Ascending aorta (tissue), 2 donors: ENCODE measurements at places on chromosomes 5 and 9.

- H3K36me3 ChIP-seq: no peaks in the 10 kb centered on the region
- no peaks in the 10 kb centered on the region for H3K4me1 ChIP-seq
- H3K4me3 ChIP-seq: no peak overlapping the region
- no peak overlapping the region for H3K27ac ChIP-seq
Measured at GRCh38 chr5:78016863-78017529, 240.9 kb upstream of the TBCA start.

DNA sequence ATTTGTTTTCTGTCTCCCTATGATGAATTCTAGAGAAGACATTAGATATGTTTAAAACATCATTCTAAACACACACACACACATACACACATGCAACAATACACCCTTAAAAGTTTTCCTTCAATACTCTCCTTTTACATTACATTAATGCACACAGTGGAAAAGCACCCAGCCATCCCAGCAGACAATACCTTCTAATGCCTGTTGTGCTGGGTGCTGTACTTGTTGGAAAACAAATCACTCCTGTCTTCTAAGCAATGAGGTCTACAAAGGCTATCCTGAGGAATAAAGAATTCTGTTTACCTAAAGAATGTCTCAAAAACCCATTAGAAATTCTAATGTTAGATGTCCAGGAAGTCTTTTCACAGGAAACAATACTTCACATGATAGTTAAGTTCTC is 259.1 kb upstream of the PPP1R2B start:
- H3K4me1 ChIP-seq: peaks cover 3% of the 10 kb centered on the region
- no peak for DNase-seq
- H3K4me3 ChIP-seq: no peak overlapping the region
- H3K27ac ChIP-seq: no peak overlapping the region

- H3K27ac ChIP-seq: no peak overlapping the region
- no peak overlapping the region for H3K4me3 ChIP-seq
- H3K27me3 ChIP-seq: no peaks in the 10 kb centered on the region
- H3K4me1 ChIP-seq: no peaks in the 10 kb centered on the region
- DNase-seq: no peak
- no peaks in the 10 kb centered on the region for H3K36me3 ChIP-seq
Measured at GRCh38 chr5:80917631-80918030, 42.5 kb upstream of the RASGRF2 start.

- no peak overlapping the region for H3K27ac ChIP-seq
- H3K36me3 ChIP-seq: no peaks in the 10 kb centered on the region
- no peaks in the 10 kb centered on the region for H3K27me3 ChIP-seq
- H3K4me1 ChIP-seq: no peaks in the 10 kb centered on the region
- DNase-seq: no peak
Measured at GRCh38 chr5:118144540-118144939, 843.8 kb downstream of the DTWD2 start.

DNA sequence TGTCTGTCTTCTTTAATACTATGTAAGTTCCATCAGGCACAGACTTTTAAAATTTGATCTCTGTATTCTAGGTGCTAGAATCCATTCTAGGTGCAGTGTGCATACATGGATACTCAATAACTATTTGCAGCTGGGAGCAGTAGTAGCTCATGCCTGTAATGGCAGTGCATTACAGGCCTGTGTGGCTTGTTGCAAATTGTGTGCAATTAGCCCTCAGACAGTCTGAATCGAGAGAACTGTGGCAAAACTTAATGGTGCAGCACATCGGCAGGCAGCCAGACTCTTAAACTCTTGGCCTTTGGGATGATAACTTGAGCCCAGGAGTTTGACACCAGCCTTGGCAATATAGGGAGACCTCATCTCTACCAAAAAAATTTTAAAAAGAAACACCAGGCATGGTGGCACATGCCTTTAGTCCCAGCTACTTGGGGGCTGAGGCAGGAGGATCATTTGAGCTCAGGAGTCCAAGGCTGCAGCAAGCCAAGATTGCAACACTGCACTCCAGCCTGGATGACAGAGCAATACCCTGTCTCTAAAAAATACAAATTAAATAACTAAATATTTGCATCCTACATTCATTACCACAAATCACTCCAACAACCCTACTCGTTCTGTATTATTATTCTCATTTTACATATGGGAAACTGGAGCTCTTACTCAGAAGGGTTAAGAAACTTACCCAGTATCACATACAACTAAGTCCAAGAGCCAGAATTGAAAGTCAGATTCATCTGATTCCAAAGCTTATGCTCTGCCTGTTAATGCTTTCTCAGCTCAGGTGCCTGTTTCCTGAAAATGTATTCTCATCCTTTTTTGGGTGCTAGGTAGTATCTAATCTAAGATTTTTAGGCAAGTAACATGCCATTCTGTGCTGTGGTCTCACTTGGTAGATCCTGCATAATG is 30.1 kb downstream of the PRKACG start:
- no peak overlapping the region for H3K4me3 ChIP-seq
- no peak overlapping the region for H3K27ac ChIP-seq
- H3K27me3 ChIP-seq: no peaks in the 10 kb centered on the region

DNA sequence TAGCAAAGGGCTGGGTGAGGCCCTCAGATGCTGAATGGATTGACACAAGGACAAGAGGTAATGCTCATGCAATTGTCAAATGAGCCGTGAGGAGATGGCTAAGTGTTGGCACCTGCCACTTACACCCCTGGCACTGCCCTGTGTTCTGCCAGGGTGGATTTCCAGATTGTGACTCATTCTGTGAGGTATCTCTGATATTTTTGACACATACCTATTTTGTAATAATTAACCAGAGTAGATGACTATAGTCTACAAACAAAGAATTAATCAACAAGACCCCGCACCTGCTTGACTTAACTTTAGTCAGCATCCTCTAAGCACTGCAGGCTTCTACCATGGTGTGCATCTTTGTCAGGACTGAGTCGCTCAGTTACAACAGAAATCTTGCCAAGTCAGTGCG is 200.8 kb downstream of the DIRAS2 start:
- no peaks in the 10 kb centered on the region for H3K4me1 ChIP-seq
- H3K4me3 ChIP-seq: no peak overlapping the region
- no peaks in the 10 kb centered on the region for H3K27me3 ChIP-seq
- DNase-seq: no peak

- no peaks in the 10 kb centered on the region for H3K36me3 ChIP-seq
- H3K27me3 ChIP-seq: no peaks in the 10 kb centered on the region
- DNase-seq: no peak
- H3K4me3 ChIP-seq: no peak overlapping the region
Measured at GRCh38 chr9:134258828-134259546, 67.3 kb upstream of the RXRA start.

DNA sequence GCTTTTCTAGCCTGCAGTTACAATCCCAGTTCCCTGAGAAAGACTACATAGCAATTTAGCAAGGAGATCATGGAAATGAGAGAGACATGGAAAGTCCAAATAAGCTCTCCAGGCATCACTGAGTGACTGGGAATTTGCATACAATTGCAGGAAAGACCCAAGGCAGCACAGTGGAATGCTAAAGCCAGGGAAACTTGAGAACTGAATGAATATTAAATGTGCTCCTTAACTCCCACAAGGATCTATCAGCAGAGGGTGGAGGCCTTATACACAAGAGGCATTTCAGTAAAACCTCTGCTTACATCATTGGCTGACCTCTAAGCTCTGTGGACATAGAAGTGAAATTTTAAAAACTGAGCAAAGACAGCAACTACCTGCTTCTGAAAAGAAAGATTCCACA is 355.6 kb upstream of the DAB2 start:
- H3K36me3 ChIP-seq: no peaks in the 10 kb centered on the region
- H3K27ac ChIP-seq: no peak overlapping the region

DNA sequence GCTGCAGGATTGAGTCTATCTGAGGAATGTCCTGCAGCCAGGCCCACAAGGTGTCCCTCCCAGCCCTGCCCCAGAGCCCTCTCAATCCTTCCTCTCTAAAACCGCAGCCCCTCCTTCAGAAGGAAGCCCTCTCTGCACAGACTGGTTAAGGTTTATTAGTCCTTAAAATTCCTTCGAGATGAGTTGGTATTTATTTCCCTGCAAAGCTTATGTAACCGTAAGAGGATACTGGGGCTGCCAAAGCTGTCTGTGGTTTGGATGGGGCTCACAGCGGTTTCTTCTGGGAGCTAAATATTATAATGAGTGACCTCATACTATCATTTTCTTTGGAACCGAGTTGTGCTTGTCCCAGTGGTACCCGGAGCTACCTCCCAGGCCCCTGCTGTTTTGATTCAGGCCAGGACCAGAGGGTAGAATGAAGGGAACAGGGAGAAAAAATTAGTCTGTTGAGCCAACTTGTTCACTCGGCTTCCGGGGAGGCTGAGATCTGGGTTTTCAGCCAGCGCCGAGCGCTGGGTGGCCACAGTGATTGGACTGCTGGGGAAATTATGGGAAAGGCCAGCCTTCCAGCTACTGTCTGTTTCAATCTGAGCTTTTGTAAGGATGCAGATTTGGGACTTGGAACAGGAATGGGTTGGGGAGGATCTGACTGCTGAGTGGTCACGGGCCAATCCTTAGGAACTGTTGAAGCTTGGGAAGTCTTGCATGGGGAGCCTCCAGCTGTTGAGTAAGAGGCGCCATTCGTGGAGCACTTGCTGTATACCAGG is 107.5 kb downstream of the NDFIP1 start:
- no peaks in the 10 kb centered on the region for H3K27me3 ChIP-seq
- H3K4me1 ChIP-seq: peaks cover 13% of the 10 kb centered on the region
- H3K36me3 ChIP-seq: no peaks in the 10 kb centered on the region
- H3K4me3 ChIP-seq: peak overlapping the region; percentile 4
- DNase-seq: peak; percentile 92

- H3K4me3 ChIP-seq: no peak overlapping the region
- no peaks in the 10 kb centered on the region for H3K27me3 ChIP-seq
- no peak overlapping the region for H3K27ac ChIP-seq
- no peaks in the 10 kb centered on the region for H3K36me3 ChIP-seq
- no peak for DNase-seq
Measured at GRCh38 chr5:157308836-157309465, 43.0 kb downstream of the CYFIP2 start.

- no peak within 1 kb of the TSS for H3K27ac ChIP-seq
- H3K36me3 ChIP-seq: no peaks in the 10 kb centered on the region
- H3K27me3 ChIP-seq: no peaks in the 10 kb centered on the region
- H3K4me3 ChIP-seq: no peak within 1 kb of the TSS
- H3K4me1 ChIP-seq: no peaks in the 10 kb centered on the region
- DNase-seq: no peak
Measured at GRCh38 chr5:39219437-39219836, at the start of gene FYB1. Gene FYB1, minus strand, starts transcription at chr5:39219563. Its CDS starts 16,603 bp downstream, at chr5:39202960.

GRCh38 chr5:73705364-73705763 is 79.4 kb downstream of the ARHGEF28 start:
- H3K4me1 ChIP-seq: peaks cover 10% of the 10 kb centered on the region
- H3K27me3 ChIP-seq: no peaks in the 10 kb centered on the region
- no peak overlapping the region for H3K27ac ChIP-seq
- H3K4me3 ChIP-seq: no peak overlapping the region
- DNase-seq: no peak
- no peaks in the 10 kb centered on the region for H3K36me3 ChIP-seq

DNA sequence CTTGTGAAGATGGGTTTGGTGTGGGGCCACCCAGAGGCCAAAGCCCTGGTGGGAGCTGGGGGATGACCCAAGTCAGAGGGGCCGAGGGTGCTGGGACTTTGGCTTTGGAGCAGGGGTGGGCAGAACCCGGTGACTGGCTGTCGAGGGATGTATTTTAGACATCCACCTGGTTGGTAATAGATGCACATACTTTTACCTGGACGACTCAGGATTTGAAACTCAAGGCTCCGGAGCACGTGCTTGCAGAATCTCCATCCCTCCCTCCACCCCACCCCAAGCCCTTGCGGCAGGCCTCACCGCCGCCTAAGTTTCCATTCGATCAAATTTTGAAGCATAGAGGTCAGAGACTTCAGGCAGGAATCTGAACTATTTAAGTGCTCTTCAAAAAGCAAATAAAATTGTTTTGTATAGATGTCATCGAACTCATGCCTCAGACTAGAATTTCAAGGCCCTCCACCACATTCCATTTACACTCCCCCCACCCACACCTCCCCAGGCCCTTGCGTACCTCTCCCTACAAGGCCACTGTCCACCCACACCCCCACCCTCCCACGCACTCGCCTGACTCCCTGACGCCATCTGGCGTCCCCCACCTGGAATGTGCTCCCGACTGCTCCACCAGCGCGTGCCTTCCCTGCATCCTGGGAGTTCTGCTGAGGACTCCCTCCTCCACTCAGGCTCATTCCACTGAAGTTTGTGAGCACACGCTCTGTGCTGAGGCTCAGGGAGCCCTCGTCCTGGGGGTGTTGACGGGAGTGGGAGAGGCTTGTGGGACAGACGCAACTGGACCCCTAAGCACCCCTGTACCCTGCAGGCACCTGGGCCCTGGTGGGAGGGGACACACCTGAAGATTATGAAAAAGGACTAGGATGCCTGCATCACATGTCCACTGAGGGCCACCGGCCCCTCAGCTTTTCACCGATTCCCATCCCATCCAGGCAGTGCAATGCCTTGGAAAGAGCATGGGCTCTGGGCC is 56.4 kb upstream of the RPL26L1 start:
- peaks cover 43% of the 10 kb centered on the region for H3K4me1 ChIP-seq
- H3K27ac ChIP-seq: peak overlapping the region; percentile 97

- no peak for DNase-seq
- no peaks in the 10 kb centered on the region for H3K36me3 ChIP-seq
- no peaks in the 10 kb centered on the region for H3K27me3 ChIP-seq
- no peak overlapping the region for H3K4me3 ChIP-seq
- H3K4me1 ChIP-seq: no peaks in the 10 kb centered on the region
Measured at GRCh38 chr5:171808453-171808852, 22.8 kb downstream of the SMIM23 start.

DNA sequence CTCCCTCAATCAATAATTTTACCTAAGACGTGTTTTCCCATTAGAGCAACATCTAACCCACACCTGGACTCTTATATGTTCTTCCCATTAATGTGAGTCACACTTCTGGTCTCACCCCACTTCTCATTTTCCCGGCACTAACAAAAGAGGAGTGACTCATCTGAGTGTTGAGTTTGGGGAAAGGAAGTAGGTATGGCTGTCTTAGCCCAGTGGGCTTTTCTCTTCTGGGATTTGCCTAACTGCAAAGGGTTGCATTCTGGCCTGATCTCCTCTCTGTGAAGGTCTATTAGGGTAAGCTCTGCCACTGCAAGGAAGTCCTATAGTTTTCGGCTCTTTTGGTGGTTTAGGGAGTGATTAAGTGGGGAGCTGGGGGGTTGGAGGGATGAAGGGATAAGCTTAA is 195.6 kb downstream of the KIAA0825 start:
- no peaks in the 10 kb centered on the region for H3K27me3 ChIP-seq
- H3K36me3 ChIP-seq: no peaks in the 10 kb centered on the region
- no peak for DNase-seq

DNA sequence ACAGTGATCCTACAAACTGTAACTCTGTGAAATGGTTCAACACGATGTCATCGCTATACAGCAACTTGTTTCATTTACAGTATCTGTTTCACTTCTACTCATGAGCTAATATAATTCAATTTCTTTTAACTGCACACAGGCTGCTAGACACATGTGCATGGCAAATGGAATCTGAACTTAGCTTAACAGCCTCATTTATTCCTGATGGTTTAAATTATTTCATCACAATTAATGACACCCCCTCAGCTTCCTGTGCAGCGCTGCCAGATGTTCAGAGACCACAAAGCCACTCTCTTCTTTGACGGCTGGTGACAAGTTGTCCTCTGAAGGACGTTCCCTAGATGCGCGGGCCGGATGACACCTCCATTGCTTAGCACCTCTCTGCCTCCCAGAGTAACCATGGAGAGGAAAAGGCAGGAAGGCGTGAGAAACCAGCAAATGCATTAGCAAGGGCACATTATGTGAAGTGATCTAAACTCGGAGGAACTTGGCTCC is 191.1 kb downstream of the BNC2 start:
- H3K27me3 ChIP-seq: no peaks in the 10 kb centered on the region
- no peaks in the 10 kb centered on the region for H3K36me3 ChIP-seq
- H3K4me1 ChIP-seq: no peaks in the 10 kb centered on the region
- no peak overlapping the region for H3K4me3 ChIP-seq

GRCh38 chr9:100880284-100880683 is 148.2 kb upstream of the PLPPR1 start:
- H3K4me3 ChIP-seq: no peak overlapping the region
- H3K27ac ChIP-seq: no peak overlapping the region
- no peaks in the 10 kb centered on the region for H3K27me3 ChIP-seq
- H3K4me1 ChIP-seq: no peaks in the 10 kb centered on the region
